ENCODE measurements at places on chromosomes 3 and 15.

- DNase-seq, result no peak
Observed at GRCh38 chr15:85388566-85389305, 8.3 kb downstream of the AKAP13 start.

DNA sequence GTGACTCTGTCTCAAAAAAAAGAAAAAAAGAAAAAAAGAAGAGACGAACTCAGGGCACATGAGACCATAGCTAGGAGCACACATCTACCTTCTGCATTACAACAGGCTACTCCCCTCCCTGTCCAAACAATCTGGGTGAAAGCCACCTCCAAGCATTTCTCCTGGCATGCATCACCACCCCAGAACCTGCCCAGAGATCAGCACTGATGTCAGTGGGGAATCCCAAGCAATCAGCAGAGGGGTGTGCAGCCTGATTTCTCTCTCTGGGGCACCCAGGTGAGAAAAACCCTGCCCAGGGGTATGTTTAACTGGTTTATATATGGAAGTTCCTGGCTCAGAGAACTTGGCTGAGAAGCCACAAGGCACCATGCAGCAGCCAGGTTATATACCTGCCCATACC, 59.4 kb downstream of the CDC25A start:
- no peak for DNase-seq

DNA sequence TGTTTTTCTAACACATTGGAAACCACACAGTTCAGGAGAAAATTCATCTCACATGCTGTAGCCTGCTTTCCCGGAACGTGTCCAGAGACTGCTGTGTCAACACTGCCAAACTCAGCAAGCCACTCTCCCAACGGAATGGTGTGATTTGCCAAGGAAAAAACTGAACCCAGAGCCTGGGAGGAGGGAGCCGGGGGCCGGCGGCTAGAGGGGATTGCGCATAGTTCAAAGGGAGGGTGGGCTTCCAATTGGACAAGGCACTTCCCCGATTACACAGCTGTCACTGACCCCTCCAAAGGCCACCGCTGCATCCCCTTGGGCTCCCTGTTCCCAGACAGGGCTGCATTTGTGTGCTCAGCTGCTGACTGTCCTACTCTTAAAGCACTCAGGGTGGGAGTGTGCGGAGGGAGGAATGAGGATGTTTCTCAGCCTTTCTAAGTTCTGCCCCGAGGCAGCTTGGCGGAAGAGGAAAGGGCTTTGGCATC, 256.2 kb downstream of the ZNF621 start:
- no peak for DNase-seq

DNA sequence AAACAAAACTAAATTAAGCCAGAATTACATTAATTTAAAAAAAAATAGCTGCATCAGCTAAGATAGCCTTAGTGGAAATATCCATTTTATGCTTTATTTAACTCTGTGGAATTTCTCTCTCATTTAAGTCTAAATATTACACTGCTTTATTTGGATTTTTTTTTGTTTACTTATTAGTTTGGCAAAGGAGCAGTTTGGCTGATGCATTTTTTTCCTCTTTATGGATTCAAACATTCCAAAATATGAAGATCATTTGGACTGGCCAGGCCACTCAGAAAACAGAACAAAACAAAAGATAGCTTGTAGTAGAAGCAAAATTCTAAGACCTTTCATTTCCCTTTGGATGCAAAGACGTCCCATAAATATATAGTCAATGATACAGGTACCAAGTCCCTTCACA, 707.3 kb upstream of the UBE2E2 start:
- DNase-seq, result no peak

DNA sequence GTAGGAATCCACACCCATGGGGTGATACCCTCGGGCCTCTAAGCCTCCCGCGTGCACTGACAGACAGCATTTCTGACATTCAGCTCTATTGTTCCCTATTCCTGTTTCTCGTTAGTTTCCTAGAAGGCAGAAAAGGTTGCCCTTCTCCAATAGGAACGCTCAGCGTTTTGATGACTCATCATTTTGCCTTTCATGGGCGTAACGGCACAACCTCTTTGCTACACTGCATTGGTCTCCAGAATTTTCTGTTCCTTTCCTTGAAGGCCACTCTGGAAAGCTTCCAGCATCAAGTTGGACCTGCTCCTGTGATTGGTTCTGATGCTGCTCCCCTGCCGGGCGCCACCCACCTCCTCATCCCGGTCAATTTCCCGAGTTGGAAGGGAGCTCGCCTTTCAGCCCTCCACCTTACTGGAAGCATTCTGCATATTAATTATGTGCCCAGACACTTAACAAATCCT, 13.0 kb upstream of the TNK2 start:
- no peak for DNase-seq

- DNase-seq, result no peak
Observed at GRCh38 chr15:91072161-91072560, 27.9 kb upstream of the SV2B start.

DNA sequence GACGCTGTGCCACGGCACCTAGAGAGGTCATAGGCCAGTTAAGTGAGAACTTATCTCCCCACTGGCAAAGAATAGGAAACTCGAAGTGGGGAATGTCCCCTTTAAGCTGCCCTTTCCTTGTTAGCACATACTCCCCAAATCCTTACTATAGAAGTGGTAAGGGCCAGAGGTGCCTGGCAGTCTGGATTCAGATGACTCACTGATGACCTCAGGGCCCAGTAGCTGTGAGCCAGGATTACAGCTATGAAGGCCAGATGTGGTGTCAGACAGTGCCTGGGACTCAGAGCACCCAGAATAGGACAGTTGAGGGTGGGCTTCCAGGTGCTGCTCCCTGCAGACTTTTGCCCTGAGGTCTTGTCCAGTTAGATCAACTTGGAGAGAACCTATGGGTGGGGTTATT, 37.7 kb downstream of the PDIA5 start:
- no peak for DNase-seq

DNA sequence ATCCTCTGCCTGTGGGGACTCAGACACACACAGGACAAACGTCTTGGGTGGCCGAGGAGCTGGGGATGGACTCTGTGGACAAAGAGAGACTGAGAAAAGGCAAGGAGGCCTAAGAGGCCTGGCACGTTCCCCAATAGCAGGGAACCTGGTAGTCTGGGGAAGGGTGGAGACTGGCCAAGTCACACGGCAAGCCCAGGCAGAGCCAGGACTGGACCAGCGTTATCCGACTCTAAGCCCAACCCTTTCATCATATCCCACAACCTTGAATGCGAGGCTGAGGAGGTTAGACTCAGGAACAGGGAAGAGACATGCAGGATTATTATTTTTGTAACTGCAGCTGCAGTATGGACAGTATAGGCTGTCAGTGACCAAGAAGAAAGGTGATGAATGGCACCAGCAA, 53.4 kb downstream of the SLC6A11 start:
- DNase-seq, result no peak

DNA sequence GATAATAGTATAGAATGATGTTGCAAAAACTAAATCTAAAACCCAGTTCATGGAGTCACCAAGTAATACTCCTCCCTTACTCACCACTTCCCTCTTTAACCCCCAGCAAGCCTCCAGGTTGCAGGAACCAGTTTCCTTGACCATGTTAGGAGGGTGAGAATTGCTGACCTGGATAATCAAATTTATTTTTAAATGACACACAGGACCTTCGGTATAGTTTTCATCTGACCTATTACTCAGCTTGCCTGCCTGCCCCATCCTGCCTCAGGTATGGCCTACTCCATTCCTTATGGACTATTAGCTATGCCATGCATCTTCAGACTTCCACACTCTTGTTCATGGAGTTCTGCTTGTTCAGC, 883 bp downstream of the RTP4 start:
- no peak for DNase-seq

- DNase-seq, result no peak
Observed at GRCh38 chr15:70286113-70286806, 188.5 kb upstream of the TLE3 start.

DNA sequence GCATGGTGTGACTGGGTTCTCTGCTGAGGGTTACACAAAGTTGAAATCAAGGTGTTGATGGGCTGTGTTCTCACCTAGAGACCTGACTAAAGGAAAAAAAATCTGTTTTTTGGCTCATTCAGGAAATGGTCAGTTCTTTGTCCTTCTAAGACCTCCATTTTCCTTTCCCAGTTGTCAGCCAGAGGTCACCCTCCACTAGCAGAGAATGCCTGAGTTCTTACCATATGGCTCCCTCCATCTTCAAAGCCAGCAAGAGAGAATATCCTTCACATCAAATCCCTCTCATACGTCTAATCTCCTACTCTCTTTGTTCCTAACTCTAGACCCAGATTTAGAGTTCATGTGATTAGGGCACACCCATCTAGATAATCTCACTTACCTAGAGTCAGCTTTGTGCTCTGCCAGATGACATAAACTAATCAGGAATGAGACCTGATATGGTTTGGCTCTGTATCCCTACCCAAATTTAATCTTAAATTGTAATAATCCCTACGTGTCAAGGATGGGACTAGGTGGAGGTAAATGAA, 19.4 kb downstream of the ANKRD28 start:
- no peak for DNase-seq

GRCh38 chr3:162337630-162338029, 841.0 kb downstream of the OTOL1 start:
- DNase-seq, result no peak

DNA sequence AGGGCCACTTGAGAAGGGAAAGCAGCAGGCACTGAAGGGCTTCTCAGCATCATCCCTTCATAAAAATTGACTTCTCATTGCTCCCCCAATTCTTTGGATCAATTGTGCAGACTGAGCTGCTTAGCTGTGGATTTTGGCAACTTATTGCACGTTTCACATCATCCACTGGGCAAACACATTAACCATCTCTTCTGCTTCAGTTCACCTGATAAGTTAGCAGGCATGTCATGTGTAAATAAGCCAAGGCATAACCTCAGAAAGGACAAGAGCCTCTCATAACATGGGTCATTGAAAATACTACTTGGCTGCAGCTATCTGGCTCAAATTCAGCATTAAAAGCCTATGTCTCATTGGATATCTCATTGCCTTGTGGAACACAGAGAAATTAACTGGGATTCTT, 366.5 kb downstream of the LRRC3B start:
- no peak for DNase-seq

GRCh38 chr15:62026487-62027262, 33.6 kb downstream of the VPS13C start:
- DNase-seq, result no peak

DNA sequence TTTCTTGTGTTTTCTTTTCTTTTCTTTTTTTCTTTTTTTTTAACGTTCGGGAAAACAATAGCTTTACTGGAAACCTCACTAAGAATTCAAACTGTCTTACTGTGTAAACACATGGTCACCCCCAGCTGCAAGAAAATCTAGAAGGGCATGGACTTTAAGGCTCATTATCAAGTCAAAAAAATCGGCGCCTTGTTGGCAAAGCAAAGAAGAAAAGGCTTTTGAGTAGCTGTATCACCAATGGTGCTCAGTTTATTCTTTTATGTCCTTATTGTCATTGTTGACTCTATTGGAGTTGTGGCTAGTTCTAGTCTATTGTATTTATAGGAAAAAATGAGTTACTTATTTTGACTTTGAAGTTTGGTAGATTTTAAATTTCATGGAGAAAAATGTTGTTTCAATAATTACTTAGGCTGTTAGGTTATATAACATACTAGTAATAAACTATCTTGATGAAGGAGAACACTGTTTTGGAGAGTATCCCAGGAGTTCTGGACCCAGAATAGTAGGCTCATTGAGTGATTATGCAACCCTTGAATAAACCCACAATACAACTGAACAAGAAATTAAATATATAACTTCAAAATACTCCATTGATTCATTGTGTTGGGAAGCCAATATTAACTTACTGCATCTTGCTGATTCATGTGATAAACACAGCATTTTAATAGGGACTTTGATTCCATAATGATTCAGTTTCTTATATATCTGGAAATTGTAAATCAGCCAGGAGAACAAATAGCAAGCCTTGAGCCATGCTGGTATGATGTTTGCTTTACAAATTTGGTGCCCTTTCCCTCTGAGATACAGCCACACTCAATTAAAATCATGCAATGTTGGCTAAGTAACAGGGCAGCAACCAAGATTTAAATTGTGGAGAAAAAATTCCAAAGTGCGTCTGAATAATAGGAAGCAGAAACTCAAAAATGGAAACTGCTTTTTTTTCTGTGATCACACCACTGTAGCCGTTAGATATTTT, 27.8 kb upstream of the GOLIM4 start:
- DNase-seq, result no peak

DNA sequence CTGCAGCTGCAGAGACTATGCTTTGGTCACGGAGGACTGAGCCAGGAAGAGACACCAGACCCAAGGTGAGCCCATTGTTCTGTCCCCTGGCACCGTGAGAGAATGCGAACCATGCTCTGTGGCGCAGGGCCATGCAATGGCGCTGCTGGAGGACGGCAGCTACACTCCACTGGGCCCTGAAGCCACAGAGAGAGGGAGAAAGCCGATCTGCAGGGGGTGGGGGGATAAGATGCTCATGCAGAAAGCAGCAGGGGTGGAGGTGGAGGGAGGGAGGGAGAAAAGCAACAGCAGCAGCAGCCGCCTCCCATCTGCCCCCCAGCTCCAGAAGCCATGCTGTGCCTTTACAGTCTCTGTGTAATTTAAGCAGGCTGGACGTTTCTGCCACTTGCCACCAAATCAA, 5.3 kb downstream of the BDH1 start:
- DNase-seq, result no peak

DNA sequence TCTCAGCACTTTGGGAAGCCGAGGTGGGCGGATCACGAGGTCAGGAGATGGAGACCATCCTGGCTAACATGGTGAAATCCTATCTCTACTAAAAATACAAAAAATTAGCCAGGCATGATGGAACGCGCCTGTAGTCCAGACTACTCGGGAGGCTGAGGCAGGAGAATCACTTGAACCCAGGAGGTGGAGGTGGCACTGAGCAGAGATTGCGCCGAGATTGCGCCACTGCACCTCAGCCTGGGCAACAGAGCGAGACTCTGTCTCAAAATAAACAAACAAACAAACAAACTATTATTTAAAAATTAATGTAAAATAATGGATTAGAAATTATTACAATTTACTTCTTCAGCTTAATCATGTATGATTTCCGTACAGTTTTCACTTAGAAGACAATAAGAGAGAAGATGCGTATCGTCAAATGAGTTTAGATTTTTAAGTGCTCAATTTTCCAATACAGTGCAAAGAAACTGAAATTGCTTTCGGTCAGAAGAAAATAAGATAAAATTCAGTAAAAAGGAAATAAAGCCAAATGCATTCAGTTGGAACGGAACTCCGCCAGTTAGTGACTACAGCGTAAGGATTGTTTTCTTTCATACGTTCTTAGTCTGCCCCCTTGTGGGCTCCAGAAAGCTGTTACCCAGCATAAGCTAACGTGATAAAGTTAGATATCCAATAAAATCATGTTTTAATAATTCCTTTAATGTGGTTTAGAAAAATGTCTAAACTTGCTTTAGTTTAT, 24.8 kb downstream of the AADAC start:
- DNase-seq, result peak; percentile 21

- peak; percentile 42 for DNase-seq
Observed at GRCh38 chr3:112560721-112561483, 860 bp downstream of the ATG3 start.

DNA sequence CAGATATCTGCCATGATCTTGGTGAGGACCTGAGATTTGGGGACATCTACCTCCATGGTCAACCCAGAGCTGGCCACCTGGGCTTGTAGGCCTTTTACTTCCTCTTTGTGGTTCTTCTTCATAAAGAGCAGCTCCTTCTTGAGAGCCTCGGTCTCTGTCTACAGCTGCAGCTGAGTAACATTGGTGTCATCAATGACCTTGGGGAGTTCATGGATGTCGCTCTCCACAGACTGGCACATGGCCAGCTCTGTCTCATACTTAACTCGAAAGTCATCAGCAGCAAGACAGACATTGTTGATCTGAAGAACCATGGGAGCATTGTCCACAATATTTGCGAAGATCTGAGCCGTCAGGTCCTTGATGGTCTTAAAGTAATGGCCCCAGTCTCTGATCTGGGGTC, 15.7 kb upstream of the RASA2 start:
- peak; percentile 25 for DNase-seq

- no peak for DNase-seq
Observed at GRCh38 chr15:81747482-81747881, 298.3 kb downstream of the MEX3B start.
